ENCODE measurements at places on chromosomes 6 and 20. TPM values are rescaled to one million over a fixed set of nuclear protein-coding genes. Genes with fewer than 3 reads are reported as not detected.

EFCAB8 gene
- 0.81 TPM for total RNA-seq

CFAP61 gene
- total RNA-seq: not detected

POU3F2 gene
- total RNA-seq: not detected

BPIFB3 gene
- total RNA-seq: not detected

CRISP2 gene
- not detected for total RNA-seq

TRIM15 gene
- total RNA-seq: not detected

SLC32A1 gene
- total RNA-seq: not detected

- H3K27ac ChIP-seq: peak within 1 kb of the TSS; percentile 34
- H3K4me1 ChIP-seq: peaks cover 53% of the 10 kb centered on the region
- H3K27me3 ChIP-seq: no peaks in the 10 kb centered on the region
- DNase-seq: peak; percentile 69
- H3K4me3 ChIP-seq: peak within 1 kb of the TSS; percentile 70
- H3K36me3 ChIP-seq: no peaks in the 10 kb centered on the region
Measured at GRCh38 chr20:63653041-63653973, at the start of gene STMN3. STMN3 (minus strand) TSS chr20:63653424; CDS start chr20:63653345, 79 bp downstream.

DNA sequence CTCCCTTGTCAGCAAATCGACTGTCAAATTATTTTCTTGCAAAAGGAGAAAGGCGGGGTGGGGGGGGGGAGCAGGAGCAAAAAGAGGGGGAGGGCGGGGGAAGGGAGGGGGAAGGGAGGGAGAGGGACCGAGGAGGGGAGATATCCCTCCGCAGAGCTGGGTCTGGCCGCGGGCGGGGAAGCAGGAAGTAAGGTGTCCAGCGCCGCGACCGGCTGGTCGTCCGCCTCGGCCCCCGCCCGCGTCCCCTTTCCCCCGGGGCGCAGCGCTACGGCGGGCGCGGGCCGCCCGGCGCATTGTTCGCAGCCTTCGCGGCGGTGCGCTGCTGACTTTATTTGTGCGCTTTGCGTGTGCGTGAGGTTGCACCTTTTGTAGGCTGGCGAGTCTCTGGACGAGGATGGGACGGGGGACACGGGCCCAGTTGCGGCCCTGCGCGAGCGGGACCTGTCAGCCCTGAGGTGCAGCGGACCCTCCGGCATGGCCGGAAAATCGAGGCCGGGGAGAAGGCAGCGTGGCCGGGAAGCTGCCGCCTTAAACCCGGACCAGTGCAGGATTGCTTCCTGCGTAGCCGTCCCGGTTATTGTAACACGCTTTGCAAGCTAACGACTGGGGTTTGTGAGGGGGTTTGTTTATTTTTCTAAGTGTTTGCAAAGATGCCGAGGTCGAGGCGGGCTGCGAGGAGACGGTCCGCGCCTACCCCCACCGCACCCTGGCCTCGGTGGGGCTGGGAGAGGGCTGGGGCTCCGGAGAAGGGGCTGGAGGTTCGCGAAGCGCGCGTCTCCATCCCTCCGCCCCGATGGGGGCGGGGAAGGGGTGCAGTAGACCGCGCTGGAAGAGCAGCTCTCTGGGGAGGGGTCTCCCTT lies 675 bp upstream of the TRERF1 start:
- H3K27ac ChIP-seq: no peak overlapping the region
- H3K36me3 ChIP-seq: no peaks in the 10 kb centered on the region
- peaks cover 42% of the 10 kb centered on the region for H3K4me1 ChIP-seq
- peak overlapping the region; percentile 96 for H3K4me3 ChIP-seq

GRCh38 chr6:34232901-34233300 lies 3.8 kb upstream of the HMGA1 start:
- no peak overlapping the region for H3K27ac ChIP-seq
- H3K27me3 ChIP-seq: no peaks in the 10 kb centered on the region
- no peaks in the 10 kb centered on the region for H3K36me3 ChIP-seq
- H3K4me1 ChIP-seq: peaks cover 14% of the 10 kb centered on the region
- DNase-seq: no peak

- no peak for DNase-seq
- H3K36me3 ChIP-seq: no peaks in the 10 kb centered on the region
- H3K27me3 ChIP-seq: no peaks in the 10 kb centered on the region
- no peak overlapping the region for H3K27ac ChIP-seq
- H3K4me1 ChIP-seq: no peaks in the 10 kb centered on the region
Measured at GRCh38 chr6:147179809-147180208, 24.4 kb upstream of the STXBP5 start.

DNA sequence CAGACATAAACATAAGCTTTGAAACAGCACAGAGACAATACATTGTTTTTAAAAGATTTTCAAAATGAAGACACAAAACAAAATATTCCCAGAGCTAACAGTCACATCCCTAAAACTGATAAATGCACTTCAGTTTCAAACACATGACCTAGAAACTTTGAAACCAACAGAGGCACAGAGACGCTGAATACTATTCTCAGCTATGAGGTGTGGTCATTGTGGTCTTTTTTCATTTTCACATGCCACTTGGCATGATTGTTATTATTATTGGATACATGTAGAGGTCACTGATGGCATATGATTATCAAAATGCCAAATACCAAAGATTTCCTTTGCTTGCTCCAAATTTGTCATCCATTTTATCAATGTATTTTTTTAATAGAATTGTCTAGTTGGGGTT lies 306.9 kb downstream of the QKI start:
- no peaks in the 10 kb centered on the region for H3K36me3 ChIP-seq
- H3K4me1 ChIP-seq: no peaks in the 10 kb centered on the region
- DNase-seq: no peak

GRCh38 chr6:125001684-125002405 lies 39.6 kb downstream of the RNF217 start:
- no peak for DNase-seq
- H3K27me3 ChIP-seq: no peaks in the 10 kb centered on the region
- H3K27ac ChIP-seq: no peak overlapping the region

DNA sequence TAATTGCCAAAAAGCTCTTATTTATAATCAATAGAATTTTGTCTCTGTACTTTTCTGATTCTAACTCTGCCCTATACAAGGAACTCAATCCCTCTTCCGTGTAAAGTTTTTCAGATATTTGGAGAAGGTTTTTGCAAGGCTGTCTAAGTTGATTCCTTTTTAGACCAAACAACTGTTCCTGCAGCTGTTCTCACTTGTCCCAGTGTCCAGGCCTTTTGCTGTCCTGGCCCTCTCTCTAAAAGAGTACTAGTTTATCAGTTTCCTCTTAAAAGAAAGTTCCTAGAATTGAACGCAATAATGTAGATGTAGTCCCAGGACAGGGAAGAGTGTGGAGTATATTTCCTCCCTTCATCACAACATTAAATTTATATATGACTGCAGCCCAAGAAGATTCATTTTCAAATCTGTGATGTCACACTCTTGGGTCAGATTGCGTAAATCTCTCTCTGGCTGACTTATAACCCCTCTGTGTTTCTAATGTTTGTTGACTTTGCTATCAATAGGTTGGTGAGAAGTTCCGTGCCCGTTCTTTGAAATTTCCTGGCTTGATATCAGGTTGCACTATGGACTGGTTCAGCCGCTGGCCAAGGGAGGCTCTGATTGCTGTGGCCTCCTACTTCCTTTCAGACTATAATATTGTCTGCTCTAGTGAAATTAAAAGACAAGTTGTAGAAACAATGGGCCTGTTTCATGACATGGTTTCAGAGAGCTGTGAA lies 139.4 kb upstream of the GLP1R start:
- no peak overlapping the region for H3K27ac ChIP-seq
- DNase-seq: no peak
- H3K4me1 ChIP-seq: no peaks in the 10 kb centered on the region
- H3K36me3 ChIP-seq: no peaks in the 10 kb centered on the region

GRCh38 chr6:13486679-13487121 lies 700 bp downstream of the GFOD1 start:
- peak overlapping the region; percentile 67 for H3K4me3 ChIP-seq
- no peaks in the 10 kb centered on the region for H3K36me3 ChIP-seq
- H3K27me3 ChIP-seq: peaks cover 5% of the 10 kb centered on the region
- H3K27ac ChIP-seq: no peak overlapping the region
- peak; percentile 74 for DNase-seq

DNA sequence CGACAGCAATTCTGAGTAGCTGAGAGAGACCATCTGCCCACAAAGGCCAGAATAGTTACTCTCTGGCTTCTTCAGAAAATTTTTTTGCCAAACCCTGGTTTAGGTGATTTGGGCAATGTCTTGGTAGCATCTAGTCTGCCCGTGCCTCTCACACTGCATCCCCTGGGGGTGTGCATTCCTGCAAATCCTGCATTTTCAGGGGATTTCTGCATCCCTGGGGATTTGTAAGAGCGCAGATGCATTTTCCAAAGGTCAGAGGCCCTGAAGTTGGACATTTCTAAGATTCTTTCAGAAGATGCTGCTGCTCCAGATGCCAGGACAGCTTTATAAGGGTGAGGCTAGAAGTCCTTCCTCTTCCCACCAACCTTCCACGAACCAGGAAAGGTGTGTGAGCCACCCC lies 4.0 kb downstream of the CST9 start:
- H3K4me1 ChIP-seq: peaks cover 2% of the 10 kb centered on the region
- no peak overlapping the region for H3K27ac ChIP-seq
- H3K4me3 ChIP-seq: no peak overlapping the region
- no peak for DNase-seq

- H3K36me3 ChIP-seq: no peaks in the 10 kb centered on the region
- H3K27ac ChIP-seq: no peak overlapping the region
- H3K4me3 ChIP-seq: no peak overlapping the region
- no peaks in the 10 kb centered on the region for H3K4me1 ChIP-seq
- no peak for DNase-seq
- H3K27me3 ChIP-seq: no peaks in the 10 kb centered on the region
Measured at GRCh38 chr20:52760791-52761190, 211.4 kb upstream of the TSHZ2 start.

GRCh38 chr20:5220321-5221060 lies 93.7 kb downstream of the CDS2 start:
- no peaks in the 10 kb centered on the region for H3K4me1 ChIP-seq
- no peak for DNase-seq
- H3K36me3 ChIP-seq: no peaks in the 10 kb centered on the region
- H3K4me3 ChIP-seq: no peak overlapping the region
- H3K27ac ChIP-seq: no peak overlapping the region
- no peaks in the 10 kb centered on the region for H3K27me3 ChIP-seq

DNA sequence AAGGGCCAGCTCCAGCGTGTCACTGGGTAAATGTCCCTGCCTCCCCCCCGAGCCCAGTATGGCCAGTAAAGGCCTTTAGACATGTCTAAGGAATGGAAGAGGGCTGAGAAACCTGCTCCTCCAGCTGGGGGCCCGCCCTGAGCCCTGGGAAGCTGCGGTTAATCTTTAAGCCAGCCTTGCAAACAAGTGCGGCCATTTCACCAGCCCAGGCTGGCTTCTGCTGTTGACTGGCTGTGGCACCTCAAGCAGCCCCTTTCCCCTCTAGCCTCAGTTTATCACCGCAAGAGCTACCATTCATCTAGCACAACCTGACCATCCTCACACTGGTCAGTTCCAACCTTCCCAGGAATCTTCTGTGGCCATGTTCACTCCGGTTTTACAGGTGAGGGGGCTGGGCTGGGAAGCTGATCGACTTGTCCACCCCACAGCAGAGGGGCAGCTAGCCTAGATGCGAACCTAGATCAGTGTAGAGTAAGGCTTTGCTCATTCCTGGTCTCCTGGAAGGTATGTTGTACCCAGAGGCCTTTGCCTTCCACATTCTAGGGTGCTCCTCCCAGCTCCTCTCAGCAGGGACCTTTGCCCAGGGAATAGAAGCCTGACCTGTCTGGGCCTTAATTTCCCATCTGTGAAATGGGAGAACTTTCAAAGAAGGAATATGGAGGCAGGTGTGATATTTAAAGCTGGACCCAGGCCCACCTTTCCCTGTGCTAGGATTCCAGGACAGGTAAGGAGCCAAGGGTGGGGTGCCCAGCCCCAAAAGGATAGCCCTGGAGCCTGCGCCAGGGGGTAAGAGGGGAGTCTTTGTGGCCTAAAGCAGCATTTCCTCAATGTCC lies 1.2 kb upstream of the SRC start:
- H3K4me1 ChIP-seq: peaks cover 12% of the 10 kb centered on the region
- H3K36me3 ChIP-seq: no peaks in the 10 kb centered on the region
- H3K27me3 ChIP-seq: no peaks in the 10 kb centered on the region
- peak overlapping the region; percentile 57 for H3K4me3 ChIP-seq
- no peak overlapping the region for H3K27ac ChIP-seq

- peak overlapping the region; percentile 76 for H3K27ac ChIP-seq
- DNase-seq: no peak
- peak overlapping the region; percentile 93 for H3K4me3 ChIP-seq
- H3K27me3 ChIP-seq: no peaks in the 10 kb centered on the region
- H3K36me3 ChIP-seq: peaks cover 15% of the 10 kb centered on the region
Measured at GRCh38 chr20:23358563-23358906, 3.4 kb upstream of the GZF1 start.

GRCh38 chr20:38272398-38272797 lies 11.9 kb upstream of the KIAA1755 start:
- no peaks in the 10 kb centered on the region for H3K27me3 ChIP-seq
- H3K4me1 ChIP-seq: no peaks in the 10 kb centered on the region
- H3K36me3 ChIP-seq: no peaks in the 10 kb centered on the region

- H3K27ac ChIP-seq: peak overlapping the region; percentile 25
- H3K4me3 ChIP-seq: no peak overlapping the region
- H3K36me3 ChIP-seq: no peaks in the 10 kb centered on the region
Measured at GRCh38 chr6:109013656-109014305, 80.9 kb downstream of the SESN1 start.

GRCh38 chr6:126026001-126026400 lies 39.7 kb downstream of the TRMT11 start:
- no peaks in the 10 kb centered on the region for H3K4me1 ChIP-seq
- H3K4me3 ChIP-seq: no peak overlapping the region
- no peak for DNase-seq

DNA sequence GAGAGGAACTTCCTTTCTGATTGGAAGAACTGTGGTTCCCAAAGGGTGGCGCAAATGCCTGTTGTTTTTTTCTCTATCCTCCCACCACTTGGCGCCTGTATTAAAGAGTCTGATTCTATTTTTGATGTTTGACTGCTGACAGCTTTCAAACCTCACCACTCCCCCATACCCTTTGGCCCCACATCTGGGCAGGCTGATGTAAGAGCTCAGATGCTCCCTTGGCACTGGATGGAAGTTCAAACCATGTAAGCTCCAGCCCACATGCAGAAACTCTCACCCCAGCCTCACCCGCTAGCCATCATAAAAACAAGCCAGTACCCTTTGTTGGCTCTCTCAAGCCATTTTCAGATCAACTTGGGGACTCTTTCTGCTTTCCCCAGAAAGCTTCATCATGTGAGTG lies 20.0 kb upstream of the TMEM14A start:
- no peaks in the 10 kb centered on the region for H3K4me1 ChIP-seq
- H3K27me3 ChIP-seq: peaks cover 2% of the 10 kb centered on the region
- no peak for DNase-seq
- H3K27ac ChIP-seq: no peak overlapping the region

GRCh38 chr20:48928832-48929725 lies 7.6 kb downstream of the ARFGEF2 start:
- H3K27me3 ChIP-seq: no peaks in the 10 kb centered on the region
- peaks cover 3% of the 10 kb centered on the region for H3K36me3 ChIP-seq
- peaks cover 3% of the 10 kb centered on the region for H3K4me1 ChIP-seq
- H3K27ac ChIP-seq: no peak overlapping the region
- DNase-seq: no peak

GRCh38 chr6:107715550-107716321 lies 108.4 kb downstream of the SCML4 start:
- no peak overlapping the region for H3K4me3 ChIP-seq
- peaks cover 32% of the 10 kb centered on the region for H3K36me3 ChIP-seq
- H3K27ac ChIP-seq: peak overlapping the region; percentile 63
- DNase-seq: peak; percentile 60
- H3K27me3 ChIP-seq: no peaks in the 10 kb centered on the region
